RWPE1 (cell line): ENCODE measurements at places on chromosomes 11 and 22.

- no peak for DNase-seq
Measured at GRCh38 chr11:23336961-23337360, 476.7 kb upstream of the CCDC179 start.

DNA sequence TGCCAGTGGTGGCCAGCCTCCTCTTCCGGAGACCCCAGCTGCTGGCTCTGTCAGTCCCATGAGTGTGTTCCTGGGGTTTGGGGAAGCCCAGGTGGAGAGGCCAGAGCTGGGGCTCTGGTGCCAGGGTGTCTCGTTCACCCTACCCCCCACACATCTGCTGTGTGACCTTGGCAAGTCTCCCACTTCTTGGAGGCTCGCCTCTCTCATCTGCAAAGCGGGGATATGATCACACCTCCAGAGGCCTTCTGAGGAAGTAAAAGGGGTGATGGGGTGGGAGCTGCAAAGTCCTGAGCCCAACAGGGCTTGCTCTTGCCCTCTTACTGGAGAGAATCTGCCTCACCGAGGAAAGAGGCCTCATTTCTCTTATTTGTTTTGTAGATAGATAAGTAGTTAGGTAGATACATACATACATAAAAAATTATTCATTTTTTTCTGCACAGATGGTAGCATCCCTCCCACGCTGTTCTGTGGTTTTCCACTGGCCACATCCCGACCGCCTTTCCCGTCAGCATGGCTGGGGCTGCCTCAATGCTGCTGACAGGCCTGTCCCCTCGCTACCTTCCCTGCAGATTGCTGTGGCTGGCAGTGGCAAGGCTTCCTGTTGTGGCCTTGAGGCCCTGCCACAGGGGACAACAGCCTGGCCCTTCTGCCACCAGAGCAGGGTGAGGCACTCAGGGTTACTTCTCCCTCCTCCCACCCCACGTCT lies 23.9 kb downstream of the MYO7A start:
- DNase-seq, result no peak

GRCh38 chr22:46081831-46082210 lies 68.5 kb upstream of the PPARA start:
- DNase-seq, result no peak

DNA sequence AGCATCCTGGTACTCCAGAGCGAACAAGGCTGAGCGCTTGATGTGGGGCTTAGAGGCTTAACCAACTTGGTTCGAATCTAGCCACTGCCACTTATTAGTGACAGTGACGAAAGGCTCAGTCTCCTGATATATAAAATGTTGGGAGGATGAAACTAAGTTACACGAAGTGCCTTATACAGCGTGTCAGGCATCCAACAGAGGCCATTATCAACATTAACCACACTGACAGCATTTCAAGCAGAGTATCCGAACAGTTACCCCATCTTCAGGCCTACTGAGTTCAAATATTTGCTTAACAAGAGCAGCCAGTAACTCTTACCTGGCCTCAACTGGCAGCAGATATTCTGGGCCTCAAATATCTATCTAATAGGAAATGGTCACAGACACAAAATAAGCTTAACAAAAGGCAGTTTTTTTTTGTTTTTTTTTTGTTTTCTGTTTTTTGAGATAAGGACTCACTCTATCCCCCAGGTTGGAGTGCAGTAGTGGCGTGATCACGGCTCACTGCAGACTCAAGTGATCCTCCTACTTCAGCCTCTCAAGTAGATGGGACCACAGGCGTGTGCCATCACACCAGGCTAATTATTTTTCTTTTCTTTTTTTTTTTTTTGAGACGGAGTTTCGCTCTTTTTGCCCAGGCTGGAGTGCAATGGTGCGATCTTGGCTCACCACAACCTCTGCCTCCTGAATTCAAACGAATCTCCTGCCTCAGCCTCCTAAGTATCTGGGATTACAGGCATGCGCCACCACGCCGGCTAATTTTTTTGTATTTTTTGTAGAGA lies 2.9 kb downstream of the SERPIND1 start:
- DNase-seq, result no peak

DNA sequence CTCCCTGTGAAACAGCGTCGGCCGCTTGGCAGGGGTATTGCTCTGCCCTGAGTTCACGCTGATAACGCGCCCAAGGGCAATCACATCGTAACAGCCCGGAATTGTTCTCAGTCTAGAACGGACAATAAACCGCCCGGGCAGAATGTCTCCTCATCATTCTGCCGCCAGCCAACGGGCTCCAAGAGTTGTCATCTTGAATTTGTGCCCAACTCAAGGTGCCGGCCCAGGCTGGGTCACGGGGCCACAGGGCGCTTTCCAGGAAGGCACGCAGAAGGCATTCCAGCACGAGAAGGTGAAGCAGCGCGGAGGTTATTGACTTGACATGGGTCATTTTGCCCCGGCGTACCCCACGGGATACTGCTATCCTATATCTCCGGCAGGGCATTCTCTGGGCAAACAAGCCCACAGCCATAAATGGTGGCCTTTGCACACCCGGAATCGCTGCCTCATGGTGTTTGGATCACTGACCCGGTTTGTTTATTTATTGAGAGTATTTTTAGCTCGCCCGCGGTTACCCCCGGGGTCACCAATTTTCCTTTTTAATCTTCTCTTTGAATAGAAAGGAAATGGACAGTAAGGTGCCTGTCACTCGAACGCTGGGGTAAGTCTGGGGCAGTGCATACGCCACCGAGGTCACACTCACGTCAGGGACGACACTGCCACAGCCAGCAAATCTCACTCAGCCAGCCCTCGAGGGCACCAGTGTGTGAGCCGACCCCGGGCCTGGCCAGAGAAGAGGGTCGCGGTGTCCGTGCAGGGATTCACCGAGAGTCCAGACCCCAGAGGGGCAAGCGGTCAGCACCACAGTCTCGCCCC lies 72.4 kb upstream of the FGF3 start:
- DNase-seq, result no peak

DNA sequence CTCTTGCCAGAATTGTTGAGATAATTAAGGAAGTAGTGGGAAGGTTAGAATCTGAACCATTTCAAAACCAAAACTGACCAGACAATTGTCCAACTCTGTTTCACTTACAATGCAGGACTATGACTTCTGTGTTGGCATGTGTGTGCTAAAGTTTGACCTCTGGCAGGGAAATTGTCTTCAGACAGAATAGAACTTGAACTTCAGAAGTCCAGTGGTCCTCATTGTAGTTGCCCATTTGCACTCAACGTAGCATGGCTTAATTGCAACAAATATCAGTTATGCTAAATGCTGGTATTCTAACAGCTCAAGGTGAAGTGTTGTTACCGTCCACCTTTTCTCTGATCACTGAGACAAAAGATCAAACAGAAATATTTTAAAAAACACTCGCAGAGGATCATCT lies 47.2 kb downstream of the BLID start:
- no peak for DNase-seq

DNA sequence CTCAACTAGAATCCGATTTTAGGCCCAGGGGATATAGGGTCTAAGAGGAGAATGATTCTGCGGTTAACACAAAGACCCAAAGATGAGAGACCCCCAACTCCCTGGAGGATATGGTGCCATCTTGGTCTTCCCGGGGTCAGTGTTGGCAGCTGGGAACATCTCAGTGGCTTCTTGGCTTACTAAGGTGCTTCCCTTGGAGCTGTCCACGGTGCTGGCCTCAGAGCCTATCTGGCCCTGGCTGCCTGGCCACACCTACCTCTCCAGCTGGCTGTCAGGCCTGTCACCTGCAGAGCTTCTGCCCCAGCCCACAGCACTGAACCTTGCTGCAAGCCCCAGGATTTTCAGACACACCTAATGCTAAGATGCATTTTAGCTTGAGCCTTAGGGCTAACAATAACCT lies 70.7 kb upstream of the THY1 start:
- DNase-seq, result peak; percentile 27

DNA sequence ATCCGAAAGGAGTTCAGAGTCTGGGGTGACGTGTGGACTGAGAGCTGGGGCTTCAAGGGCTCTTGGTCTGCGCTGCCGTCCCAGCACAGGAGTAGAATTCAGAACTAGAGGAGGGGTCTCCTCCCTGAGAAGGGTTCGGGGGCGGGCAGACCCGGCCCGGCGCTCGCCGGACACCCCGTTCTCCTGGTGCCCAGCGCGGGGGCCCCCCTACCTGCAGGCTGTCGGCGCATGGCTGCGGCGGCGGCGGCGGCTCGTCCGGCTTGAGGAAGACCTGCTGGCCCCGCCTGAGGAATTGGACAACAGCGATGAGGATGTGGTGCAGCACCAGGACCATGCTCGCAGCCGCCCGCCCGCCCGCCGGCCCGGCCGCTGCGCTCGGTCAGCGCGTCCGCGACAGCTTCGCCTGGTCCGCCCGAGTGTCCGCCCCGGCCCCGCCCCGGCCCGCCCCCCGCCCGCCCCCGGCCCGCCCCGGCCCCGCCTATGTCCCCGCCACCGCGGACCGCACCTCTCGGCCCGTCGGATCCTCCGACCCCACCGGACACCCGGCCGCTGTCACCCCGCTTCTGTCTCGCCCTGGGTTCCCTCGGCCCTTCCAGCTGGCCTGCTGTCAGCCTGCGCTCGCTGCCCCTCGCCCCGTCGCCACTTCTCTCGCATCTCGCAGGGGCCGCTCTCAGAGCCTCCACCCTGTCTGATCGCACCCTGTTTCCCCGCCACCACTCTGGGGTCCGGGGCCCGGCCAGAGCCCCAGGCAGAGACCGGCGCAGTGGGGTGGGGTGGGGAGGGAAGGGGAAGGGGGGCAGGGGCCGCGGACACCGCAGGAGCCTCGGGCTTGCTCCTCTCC lies 32.0 kb downstream of the PDE2A start:
- DNase-seq, result peak; percentile 48

- DNase-seq, result no peak
Measured at GRCh38 chr11:31408201-31408600, 38.5 kb downstream of the DNAJC24 start.

DNA sequence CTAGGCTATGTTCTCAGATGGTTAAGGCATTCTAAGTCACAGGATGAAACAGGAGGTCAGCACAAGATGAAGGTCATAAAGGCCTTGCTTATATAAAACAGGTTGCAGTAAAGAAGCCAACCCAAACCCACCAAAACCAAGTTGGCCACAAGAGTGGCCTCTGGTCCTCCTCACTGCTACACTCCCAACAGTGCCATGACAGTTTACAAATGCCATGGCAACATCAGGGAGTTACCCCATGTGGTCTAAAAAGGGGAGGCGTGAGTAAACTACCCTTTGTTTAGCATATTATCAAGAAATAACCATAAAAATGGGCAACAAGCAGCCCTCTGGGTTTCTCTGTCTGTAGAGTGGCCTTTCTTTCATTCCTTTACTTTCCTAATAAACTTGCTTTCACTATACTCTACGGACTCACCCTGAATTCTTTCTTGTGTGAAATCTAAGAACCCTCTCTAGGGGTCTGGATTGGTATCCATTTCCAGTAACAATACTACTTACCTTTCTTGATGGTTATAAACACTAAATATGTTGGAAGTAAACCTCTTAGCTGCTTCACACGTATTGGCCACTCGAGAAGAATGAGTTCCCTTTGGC lies 1237.9 kb downstream of the FAM181B start:
- DNase-seq, result no peak

DNA sequence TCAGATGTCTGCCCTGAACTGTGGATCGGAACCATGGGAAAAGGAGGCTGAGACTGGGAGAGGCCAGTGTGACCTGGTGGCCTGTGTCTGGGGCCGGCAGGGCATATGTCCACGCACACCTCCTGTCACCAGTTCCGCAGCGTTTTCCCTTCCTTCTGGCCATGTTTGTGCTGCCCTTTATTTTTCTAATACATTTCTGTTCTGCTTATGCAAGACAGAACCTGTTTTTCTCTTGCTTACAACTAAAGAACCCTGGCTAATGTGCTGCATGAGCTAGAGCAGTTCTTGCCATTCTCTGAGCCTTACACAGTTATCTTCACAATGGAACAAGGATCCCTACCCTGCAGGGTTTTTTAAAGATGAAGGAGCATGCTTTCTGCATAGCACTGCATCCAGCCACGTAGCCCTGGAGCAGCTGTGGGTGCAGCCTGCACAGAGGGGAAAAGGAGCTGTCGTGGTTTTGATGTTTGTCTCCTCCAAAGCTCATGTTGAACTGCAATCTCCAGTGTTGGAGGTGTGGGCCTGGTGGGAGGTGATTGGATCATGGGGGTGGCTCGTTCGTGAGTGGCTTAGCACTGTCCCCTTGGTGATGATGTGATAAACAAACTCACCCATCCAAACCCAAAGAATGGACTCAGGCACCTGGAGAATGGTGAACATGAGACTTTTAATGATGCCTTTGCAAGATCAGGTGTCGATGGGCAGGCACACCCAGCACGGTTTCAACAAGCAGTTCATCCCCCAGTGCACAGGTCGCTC lies 84.8 kb upstream of the SHANK2 start:
- DNase-seq, result no peak

DNA sequence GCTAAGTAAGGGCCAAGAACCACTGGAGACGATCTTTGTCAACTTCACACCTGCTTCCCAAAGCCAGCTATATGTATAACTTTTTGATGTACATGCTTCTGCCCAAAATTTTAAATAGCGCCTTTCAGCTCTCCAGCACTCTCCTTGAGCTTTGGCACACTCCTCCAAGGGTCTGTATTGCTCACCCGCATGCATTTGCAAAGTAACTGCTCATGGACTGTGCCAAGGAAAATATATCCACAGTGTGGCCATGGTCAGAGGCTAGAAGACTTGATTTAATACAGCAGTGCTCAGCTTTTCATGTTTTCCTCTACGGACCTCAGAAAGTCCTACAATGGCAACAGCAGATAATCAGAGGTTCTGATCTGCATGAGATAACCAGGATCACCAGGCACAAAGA lies 550.1 kb downstream of the SOX6 start:
- DNase-seq, result no peak

GRCh38 chr22:47282851-47283250 lies 520.4 kb downstream of the TBC1D22A start:
- no peak for DNase-seq

GRCh38 chr22:39215426-39216142 lies 29.2 kb downstream of the PDGFB start:
- DNase-seq, result no peak

- no peak for DNase-seq
Measured at GRCh38 chr22:37981282-37982011, 2.9 kb downstream of the SOX10 start.

GRCh38 chr11:115695677-115696364 lies 191.6 kb upstream of the CADM1 start:
- DNase-seq, result no peak

GRCh38 chr11:134689886-134690285 lies 277.8 kb upstream of the B3GAT1 start:
- no peak for DNase-seq

- no peak for DNase-seq
Measured at GRCh38 chr22:44918925-44919392, 90.8 kb downstream of the PHF21B start.

- no peak for DNase-seq
Measured at GRCh38 chr11:86715611-86716010, 43.2 kb upstream of the ME3 start.

GRCh38 chr11:62333768-62334167 lies 3.5 kb upstream of the ASRGL1 start:
- no peak for DNase-seq

DNA sequence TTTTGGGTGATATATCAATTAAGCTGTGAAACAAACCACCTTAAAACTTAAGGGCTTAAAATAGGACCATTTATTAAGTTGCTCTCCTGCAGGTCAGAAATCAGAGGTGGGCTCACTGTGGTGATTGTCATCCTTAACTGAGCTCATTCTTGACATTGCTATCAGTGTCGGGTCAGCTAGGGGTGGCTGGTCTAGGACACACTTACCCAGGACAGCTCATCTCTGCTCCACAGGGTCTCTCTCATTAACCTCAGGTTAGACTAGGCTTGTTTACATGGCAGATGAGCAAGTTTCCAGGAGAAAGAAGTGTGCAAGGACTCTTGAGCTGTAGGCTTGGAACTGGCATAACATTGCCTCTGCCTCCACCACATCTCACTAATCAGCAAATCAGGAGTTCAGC lies 601.0 kb upstream of the RAG2 start:
- DNase-seq, result no peak
